ENCODE measurements at places on chromosomes 4 and X.

- DNase-seq = no peak
Observed at GRCh38 chr4:154622598-154622997, 10.1 kb upstream of the FGG start.

DNA sequence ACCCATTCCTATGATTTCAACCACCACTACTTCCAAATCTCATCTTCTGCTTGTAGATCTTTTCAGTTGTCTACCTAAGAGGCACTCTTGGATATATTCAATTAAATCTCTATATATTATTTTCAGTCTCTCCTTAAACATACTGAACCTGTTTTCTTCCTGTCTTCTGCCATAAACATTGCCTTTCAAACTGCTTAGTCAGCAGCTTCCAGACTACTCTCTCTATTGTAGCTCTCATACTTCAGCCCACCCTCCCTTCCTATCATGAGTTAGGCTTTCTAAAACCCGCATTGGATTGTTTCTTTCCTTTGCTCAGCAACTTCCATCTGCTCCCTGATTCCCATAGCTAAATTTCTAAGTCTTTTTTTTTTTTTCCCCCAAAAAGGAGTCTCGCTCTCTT lies 4.5 kb downstream of the AP1AR start:
- no peak for DNase-seq

- no peak for DNase-seq
Observed at GRCh38 chrX:149511081-149511480, 6.0 kb upstream of the IDS start.

DNA sequence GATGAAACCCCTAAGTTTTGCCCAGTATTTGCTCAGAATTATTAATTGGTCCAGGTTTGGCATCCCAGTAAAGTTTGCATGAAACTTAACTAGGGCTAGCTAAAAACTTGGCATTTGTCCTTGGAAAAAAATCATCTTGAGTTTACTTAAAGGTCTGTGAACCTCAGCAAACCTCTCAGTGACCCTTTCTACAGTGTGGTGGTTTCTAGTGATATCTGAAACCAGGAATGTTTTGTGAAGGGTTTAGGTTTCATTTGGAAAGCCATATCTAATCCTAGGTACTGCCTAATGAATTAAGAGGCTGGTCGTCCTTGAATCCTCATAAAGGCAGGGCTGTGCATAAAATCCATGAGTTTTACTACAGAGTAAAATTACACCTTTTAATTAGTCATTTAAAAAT lies 218.5 kb upstream of the ANKRD50 start:
- no peak for DNase-seq

DNA sequence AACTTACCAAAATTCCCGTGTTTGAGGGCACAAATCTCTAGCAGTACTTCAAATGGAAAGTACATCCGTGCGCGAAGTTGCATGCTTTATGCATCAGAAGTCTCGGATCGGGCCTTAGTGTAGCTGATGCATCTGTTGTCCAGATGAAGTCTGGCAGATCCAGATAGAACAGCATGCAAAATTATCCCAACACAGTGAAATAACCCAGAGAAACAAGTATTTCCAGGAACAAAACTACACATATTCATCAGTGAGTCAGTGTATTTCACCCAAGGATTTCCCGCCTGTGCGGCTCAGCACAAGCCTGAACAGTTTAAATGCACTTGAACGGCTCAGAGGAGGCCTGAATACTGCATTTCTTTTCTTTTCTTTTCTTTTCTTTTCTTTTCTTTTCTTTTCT lies 27.4 kb upstream of the CLDN24 start:
- no peak for DNase-seq

DNA sequence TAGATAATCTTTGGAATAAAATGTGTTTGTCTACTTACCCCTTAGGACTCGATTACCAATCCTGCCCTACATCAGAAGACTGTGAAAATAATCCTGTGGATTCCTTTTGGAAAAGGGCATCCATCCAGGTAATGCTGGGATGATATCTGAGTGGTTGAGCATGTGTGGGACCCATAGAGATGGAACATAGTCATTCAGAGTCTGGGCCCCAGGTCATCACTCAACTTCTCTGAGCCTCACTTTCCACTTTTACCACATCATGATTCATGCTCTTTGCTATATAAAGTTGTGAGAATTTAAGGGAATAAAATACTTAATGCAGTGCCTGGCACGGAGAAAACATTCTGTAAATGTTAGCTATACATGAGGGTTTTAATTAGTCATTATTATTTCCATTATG lies 8.9 kb downstream of the BST1 start:
- no peak for DNase-seq

GRCh38 chr4:110085131-110085530 lies 113.3 kb downstream of the ELOVL6 start:
- no peak for DNase-seq

DNA sequence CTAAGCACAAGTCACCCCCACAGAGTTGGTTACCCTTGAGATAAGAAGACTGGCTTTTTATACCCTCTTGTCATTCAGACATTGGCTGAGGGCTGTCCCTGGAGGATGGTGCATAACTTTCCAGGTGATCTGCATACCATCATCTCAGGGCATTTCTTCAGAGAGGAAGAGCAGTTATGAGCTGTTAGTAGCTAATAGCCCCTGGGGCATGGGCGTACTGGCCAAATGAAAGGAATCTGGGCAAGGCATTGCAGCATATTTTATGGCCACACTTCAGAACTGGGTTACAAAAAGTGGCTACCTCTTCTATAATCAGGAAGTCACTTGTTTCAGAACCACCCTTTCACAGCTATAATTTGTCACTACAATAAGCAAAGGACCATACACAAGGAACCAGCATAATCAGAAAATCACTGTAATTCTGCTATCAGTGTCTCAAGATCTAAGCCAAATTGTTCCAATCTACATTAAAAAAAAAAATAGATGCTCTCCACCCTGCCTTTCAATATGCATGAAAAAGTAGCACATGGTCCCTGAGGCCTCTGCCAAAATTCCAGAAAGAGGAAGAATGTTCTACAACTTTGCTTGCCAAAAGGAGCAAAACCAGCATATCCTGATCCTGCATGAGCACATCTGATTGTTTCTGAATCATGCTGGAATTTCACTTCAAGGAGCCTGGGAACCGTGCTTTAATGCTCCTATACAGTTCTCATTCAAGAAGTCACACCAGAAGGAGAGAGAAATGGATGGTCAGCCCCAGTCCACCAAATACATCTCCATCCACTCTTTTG lies 92.0 kb downstream of the TMEM144 start:
- DNase-seq = no peak

DNA sequence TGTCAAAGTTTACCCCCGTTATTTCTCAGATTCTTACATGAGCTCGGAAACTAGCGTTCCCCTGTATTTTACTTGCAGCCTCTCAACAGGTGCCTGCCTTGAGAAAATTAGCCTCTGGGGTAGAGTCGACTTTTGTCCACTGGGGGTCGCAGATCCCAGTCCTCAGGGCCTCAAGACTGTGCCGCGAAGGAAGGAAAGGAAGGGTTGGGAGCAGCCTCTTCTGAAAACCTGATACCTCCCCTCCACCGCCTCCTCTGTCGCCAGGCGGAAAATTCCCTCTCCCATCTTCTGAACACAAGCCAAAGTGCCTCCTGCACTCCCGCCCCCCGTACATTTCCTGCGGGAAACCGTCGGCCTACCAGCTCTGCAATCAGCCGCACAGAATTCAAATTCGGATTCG lies 44.4 kb upstream of the TMSB15B start:
- DNase-seq = peak; percentile 36

DNA sequence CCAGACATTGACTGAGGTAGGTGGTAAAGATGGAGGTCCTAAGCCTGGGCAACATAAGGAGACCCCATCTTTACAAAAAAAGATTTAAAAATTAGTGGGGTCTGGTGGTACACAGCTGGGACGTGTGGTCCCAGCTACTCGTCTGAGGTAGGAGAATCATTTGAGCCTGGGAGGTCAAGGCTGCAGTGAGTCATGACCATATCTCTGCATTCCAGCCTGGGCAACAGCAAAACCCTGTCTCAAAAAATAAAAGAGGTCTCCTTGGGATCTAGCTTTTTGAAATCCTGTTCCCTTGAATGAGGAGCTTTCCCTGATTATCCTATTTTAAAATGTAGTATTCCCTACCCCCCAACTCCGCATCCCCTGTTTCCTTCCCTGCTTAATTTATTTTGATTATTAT lies 78.7 kb upstream of the OGT start:
- DNase-seq = no peak

DNA sequence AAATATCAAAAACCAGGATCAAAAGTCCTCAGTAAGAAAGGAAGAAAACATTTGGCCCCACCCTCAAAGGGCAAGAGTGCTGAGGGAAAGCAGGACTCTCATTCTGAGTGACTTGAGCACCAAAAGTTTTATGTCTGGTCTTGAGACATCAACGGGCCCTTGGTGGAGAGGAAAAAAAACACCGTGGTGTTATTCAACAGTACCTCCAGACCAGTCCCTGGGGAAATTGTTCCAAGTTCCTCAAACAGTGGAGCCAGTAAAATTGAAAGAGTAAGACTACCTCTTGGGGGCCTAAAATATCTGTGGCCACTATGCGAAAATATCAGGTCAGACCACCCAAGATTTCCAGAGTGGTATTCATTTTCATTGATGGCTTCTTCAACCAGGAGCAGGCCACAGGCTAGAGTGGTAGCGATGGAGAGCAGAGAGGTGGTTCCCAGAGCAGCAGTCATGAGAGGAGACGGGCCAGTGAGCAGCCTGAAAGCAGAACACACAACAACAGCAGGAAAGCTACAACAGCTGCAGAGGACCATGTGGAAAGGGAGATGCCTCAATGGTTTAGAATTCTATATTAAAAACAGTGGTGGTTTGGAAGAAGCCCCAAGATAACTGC lies 63.7 kb upstream of the RPL34 start:
- DNase-seq = no peak

GRCh38 chr4:152344001-152344400 lies 191.9 kb downstream of the FBXW7 start:
- no peak for DNase-seq

GRCh38 chrX:126165721-126166461 lies at the start of gene DCAF12L2:
Gene DCAF12L2 (minus strand): TSS chrX:126166289. CDS start chrX:126165924, 365 bp downstream.
- peak; percentile 2 for DNase-seq

DNA sequence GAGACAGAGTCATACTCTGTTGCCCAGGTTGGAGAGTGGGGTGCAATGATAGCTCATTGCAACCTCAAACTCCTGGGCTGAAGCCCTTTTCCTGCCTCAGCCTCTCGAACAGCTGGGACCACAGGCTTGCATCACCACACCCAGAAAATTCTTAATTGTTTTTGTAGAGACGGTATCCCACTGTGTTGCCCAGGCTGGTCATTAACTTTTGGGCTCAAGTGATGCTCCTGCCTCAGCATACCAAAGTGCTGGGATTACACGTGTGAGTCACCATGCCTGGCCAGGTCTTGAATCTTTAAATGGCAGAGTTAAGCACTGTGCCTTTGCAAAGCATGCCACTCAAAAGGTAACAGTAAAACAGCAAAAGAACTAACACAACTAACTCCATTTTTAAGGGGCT lies 28.6 kb upstream of the BBS12 start:
- DNase-seq = no peak

DNA sequence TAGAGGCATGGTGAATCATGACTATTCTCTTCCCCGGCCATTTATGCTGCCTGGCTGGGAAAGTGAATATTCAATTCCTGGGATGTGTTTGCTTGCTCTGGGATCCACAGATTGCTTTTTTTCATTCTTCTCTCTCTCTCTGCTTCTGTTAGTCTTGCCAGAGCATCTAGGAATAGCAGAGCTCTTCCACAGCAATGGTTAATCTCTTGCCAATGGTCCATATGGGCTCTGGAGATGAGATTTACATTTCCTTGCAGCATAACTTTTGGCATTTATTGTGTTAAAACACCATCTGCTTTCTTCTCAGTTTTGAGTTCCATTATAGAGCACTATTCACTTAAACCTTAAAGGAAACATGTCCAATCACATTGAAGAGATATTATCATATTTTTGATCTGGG lies 59.2 kb upstream of the GUCY1A1 start:
- no peak for DNase-seq

- DNase-seq = no peak
Observed at GRCh38 chrX:2549876-2550275, 49.1 kb upstream of the DHRSX start.

- no peak for DNase-seq
Observed at GRCh38 chr4:136742333-136742732, 790.0 kb downstream of the PCDH18 start.

DNA sequence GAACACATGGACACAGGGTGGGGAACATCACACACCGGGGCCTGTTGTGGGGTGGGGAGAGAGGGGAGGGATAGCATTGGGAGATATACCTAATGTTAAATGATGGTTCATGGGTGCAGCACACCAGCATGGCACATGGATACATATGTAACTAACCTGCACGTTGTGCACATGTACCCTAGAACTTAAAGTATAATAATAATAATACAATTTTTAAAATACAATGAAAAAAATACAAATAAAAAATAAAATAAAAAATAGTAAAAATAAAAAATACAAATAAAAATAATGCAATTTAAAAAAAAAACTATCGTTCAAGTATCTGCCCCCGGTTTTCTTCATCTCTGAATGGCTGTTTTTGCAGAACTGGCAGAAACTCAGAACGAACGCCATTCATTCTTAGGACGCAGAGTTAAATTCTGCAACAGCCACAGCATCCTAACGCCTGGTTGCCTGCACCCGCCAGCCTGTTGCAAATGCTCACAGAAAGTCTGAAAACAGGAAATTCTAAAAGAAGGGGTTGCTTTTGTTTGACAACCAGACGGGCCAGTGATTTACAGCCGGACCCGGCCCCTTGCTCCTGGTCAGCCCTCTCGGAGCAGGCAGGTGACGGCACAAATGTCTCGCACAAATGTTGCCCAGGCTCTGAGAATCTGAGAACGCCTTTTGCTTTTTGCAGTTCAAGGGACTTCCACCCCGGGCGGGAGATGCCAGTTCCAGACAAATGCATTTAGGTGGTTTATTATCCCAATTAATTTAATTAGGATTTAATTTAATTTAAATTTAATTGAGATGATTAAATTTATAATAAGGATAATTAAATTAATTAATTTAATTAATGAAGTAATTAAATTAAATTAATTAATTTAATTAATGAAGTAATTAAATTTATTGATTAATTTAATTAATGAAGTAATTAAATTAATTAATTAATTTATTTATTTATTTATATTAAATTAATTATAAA lies 47.8 kb downstream of the CRLF2 start:
- DNase-seq = no peak

DNA sequence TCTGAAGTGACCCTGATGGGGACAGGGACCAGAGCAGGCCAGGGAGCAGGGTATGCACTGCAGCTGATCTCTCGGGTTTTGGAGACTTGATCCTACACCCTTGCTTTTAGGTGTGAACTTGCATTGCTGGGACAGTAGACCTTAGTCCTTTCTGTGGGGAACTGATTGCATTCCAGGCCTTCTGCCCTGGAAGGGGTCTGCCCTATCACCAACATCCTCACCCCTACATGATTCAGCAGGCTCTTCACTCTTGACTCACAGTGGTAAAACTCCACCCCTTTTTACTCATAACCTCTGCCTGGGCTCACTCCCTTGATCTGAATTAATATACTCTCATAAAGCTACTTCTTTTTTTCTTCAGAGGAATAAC lies 6.6 kb upstream of the DDX60L start:
- DNase-seq = no peak

GRCh38 chr4:70855464-70855863 lies 15.8 kb upstream of the GRSF1 start:
- no peak for DNase-seq

- no peak for DNase-seq
Observed at GRCh38 chr4:169818063-169818679, 60.4 kb upstream of the HPF1 start.

GRCh38 chr4:54268151-54268550 lies 39.1 kb downstream of the PDGFRA start:
- DNase-seq = no peak

GRCh38 chr4:168879188-168879587 lies 130.9 kb downstream of the CBR4 start:
- no peak for DNase-seq

All from head of caudate nucleus (tissue), 42 donors.